ENCODE measurements at places on chromosomes 7 and 10.

- no peak for DNase-seq
Observed at GRCh38 chr10:126959906-126960685, 54.9 kb downstream of the DOCK1 start.

DNA sequence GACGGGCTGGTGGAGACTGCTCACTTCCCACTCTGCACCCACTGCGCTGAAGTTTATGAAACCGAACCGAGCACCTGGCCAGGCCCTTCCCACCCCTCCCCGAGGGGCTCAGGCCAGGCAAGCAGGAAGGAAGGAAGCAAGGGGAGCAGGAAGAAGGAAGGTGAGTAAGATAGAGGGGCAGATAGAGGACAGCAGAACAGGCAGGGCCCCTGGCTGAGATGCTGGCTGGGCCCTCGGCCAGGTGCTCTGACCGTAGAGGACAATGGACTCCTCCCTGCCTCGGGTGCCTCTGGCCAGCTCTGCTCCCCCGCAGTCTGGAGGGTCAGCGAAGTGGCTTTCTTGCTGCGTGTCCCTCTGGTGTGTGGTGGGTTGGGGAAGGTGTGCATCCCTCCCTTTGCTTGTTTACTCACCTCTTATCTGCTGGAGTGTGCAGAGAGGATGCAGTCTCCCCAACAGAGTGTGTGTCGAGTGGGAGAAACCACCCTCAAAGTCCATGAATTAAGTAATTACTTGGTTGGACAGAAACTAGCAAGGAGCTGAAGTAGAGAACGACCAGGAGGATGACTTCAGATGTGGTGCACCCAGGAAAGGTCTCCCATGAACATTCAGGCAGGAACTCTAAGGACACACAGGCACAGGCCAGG lies 82.8 kb upstream of the PPP2R2D start:
- DNase-seq: no peak

- no peak for DNase-seq
Observed at GRCh38 chr7:30027065-30027456, 559 bp upstream of the FKBP14 start.

DNA sequence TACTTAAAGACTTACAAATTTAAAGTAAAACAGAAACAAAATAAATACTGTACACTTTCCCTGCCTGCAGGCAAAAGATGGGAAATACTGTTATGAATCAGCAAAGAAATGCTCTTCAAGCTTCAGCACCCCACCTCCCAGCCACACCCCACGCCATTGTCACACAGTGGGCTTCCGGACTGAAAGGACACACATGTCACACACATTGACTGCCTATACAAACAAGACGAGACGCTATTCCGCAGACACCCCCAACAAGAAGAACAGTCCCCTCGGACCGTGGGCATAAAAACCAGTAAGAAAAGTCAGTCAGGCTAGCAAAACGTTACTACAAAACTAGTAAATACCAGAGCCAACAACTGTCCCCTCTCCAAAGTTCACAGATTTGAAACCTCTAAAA lies 22.2 kb upstream of the PARP12 start:
- DNase-seq: no peak

- DNase-seq: no peak
Observed at GRCh38 chr10:121296378-121296777, 301.9 kb downstream of the FGFR2 start.

GRCh38 chr10:70634011-70634410 lies 31.5 kb upstream of the PRF1 start:
- DNase-seq: no peak

DNA sequence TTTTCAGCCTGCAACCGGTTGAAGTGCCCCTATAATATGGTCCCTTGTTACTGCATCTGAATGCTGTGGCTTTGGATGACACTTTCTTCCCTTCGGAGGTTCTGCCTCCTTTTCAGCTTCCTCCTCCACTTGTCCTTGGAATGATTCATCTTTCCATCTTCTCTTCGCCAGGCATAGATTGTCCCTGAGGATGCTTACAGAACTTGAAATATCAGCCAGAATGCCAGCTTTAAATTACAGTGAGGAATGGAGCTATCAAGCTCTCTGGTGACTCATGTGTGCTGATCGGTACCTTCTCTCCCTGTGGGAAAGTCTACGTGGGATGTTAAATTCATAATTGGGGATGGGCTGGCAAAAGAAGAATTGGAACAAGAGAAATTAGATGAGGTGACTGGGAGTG lies 45.9 kb upstream of the PDK4 start:
- no peak for DNase-seq

All from fibroblast of the aortic adventitia (primary cell).